DMS79 (cell line): ENCODE measurements at places on chromosomes 16 and 17.

- no peak for DNase-seq
Measured at GRCh38 chr16:8967132-8967821, 3.6 kb upstream of the USP7 start.

- DNase-seq: no peak
Measured at GRCh38 chr17:14748036-14748710, 447.3 kb downstream of the HS3ST3B1 start.

GRCh38 chr17:32515677-32516383 lies 29.0 kb downstream of the CDK5R1 start:
- no peak for DNase-seq

DNA sequence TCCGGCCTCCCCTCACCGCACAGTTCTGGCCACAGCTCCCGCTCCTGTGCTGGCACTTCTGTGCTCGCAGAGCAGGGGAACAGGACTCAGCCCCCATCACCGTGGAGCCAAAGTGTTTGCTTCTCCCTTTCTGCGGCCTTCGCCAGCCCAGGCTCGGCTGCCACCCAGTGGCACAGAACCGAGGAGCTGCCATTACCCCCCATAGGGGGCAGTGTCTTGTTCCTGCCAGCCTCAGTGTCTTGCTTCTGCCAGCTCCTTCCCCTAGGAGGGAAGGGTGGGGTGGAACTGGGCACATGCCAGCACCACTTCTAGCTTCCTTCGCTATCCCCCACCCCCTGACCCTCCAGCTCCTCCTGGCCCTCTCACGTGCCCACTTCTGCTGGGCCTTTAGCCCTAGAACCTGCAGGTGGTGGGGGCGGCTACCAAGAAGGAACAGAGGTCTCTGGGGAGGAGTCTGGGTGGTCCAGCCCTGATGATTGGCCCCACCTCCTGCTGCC lies 645 bp upstream of the ELMO3 start:
- peak; percentile 82 for DNase-seq

- DNase-seq: no peak
Measured at GRCh38 chr17:59668816-59669215, 38.4 kb downstream of the PTRH2 start.

DNA sequence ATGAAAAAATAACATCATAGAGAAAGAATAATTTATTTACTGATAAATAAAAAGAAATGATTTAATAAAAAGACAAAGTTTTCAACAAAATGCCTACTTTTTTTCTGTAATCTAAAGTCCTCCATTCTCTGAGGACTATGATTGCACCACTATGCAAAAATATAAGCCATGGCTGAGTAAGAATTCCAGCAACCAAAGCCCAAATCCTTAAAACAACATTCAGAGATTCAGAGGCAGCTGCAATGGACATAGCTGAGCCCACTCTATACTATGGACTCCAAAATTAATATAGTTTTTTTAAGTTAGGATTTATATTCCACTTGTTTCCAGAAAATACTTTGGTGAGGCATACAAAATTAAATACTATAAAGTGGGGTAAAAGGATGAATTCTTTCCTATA lies 169.5 kb upstream of the C17orf78 start:
- no peak for DNase-seq

DNA sequence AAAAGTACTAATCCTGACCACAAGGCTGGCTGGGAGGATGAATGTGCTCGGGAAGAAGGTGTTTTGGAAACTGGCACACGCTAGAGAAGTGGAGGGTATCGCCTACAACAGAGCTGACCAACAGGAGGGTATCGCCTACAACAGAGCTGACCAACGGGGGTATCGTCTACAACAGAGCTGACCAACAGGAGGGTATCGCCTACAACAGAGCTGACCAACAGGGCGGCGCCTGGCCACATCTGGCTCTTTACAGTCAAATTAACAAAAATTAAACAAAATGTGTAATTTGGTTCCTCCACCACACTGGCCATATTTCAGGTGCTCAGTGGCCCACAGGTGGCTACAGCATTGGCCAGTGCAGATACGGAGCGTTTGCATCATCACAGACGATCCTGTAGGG lies 153.5 kb downstream of the CMIP start:
- no peak for DNase-seq
